ENCODE measurements at places on chromosomes 1 and 21.
A peak's percentile ranks its signal among the peaks of the same experiment; 100 is the strongest.

GRCh38 chr1:247942624-247943023 lies 6.0 kb upstream of the OR2L8 start:
- DNase-seq = no peak

- peak; percentile 6 for DNase-seq
Measured at GRCh38 chr1:26190373-26190987, at the start of gene CATSPER4. Gene CATSPER4, plus strand, starts transcription at chr1:26190602. Its CDS starts 26 bp downstream, at chr1:26190628.

GRCh38 chr1:67211589-67212563 lies 45.6 kb downstream of the IL23R start:
- DNase-seq = peak; percentile 21

DNA sequence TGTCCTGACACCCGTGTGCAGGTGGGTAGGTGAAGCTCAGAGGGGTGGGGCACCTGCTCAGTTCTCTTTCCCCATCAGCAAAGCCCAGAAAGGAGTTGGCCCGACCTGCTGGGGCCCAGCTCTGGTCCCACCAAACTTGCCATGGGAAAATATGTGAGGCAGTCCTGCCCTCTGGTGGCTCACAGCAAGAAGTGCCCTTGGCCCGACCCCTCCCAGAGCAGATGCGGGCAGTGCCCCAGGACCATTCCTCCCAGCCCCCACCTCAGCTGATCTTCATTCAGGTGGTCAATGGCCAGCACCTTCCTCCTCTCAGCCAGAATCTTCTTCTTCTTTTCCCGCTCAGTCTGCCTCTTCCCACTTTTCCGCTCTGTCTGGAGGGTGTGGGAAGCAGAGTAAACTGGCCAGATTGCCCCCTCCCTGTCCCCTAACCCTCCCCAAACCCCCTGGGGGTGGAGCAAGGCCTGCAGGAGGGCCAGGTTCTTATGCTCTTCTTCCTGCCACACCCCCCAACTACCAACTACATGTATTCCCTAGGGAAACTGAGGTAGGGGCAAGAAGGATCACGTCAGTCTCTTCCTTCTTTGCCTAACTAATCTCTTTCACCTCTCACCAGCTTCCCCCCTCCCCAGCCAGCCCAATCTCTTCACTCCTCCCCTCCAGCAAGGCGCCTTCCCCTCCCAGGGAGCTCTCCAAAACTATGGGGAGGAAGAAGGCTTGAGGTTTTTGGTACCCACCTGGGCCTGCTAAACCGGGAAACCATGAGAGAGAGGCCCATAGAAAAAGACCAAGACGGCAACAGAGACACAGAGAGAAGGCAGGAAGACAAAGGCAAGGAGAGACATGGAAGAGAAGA lies 15.6 kb downstream of the TNNT2 start:
- DNase-seq = peak; percentile 59

DNA sequence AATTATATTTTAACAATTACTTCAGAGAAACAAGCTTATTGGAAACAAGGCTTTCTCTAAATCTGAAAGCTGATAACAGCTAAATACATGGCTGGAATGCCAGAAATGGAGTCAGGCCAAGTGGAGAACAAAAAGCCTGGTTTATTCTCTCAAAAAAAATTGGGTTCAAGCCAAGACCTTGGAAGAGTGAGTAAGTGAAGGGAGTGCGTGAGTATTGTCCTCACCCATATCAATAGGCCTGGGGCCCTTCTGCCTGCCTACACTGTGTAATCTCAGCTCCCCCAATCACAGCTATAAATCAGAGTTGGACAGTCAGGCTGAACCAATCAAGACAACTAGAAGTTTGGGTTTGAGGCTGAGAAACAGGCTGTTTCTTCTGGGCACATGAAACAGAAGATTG lies 7.4 kb downstream of the KYAT3 start:
- DNase-seq = peak; percentile 10

DNA sequence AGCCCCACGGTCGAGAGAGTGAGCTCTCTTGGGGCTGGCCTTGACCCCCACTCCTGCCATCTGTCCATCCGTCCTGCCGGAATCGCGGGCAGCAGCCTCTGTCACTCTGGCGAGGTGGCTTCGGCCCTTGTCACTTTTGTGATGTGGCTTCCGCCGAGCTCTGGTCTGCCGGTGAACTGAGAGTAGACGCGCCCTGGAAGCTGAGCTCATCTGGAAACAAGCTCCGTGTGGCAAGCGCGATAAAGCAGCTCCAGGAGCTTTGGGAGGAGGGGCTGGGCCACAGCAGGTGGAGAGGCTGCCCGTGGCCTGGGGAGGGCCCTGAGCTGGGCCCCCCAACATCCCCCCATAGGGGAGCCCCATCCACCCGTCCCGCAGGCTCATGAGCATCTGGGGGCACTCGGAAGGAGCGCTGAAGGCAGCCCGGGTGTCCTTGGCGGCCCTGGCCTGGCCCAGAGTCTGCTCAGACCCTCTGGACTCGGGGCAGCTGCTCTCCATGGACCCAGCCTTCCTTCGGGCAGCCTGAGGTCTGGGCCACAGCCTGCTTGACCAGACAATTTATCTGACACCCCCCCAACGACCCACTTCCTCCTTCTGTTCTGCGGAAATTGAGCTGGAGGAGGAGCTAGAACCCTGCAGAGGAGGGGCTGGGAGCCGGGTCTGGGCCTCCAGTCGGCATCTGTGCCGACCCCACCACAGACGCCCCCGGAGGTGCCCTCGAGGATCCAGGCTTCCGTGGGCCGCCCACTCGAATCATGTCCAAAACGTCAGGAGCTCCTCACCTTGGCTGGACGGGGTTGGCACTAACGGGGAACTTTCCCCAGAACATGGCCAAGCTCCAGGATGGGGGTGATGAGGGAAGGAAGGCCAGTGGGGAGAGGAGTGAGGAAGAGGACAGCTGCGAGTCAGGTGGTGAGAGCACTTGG lies 59.1 kb downstream of the SLC19A1 start:
- no peak for DNase-seq

All from A172 (cell line).